Psoas muscle (tissue), 8 donors: ENCODE measurements at places on chromosomes 7 and 10. TPM values are rescaled to one million over a fixed set of nuclear protein-coding genes. Genes with fewer than 3 reads are reported as not detected.

Gene GBX1
- 0.93 TPM for polyA plus RNA-seq

- DNase-seq: no peak
Observed at GRCh38 chr10:69757553-69758309, 44.0 kb upstream of the COL13A1 start.

DNA sequence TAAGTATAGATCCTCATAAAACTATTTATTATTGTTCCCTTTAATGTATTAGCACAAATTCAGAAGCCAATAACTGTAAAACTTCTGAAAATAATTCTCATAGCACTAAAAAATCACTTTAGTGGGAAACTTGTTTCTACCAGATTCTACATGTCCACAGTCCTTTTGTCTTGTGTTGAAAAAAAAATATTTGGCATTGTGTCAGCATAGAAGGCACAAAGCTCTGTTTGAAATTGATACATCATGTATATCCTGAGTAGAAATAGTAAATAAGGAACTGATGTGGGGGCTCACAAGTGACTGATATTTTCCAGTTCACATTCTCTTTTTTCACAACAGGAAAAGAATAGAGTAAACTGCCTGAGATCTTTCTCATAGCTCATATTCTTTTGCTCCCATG lies 134.6 kb downstream of the GRM3 start:
- DNase-seq: no peak

DNA sequence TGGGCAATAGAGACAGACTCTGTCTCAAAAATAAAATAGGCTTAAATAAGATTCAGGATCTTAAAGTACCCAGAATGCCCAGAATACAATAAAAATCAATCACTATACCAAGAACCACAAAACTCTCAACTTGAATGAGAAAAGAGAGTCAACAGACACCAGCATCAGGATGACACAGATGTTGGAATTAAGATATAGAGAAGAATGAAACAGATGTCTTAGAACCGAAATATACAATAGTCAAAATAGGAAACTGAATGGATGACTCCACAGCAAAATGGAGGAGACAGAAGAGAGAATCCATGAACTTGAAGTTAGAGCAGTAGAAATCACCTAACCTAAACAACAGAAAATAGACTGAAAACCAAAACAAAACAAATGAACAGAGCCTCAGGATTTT lies 29.6 kb downstream of the POR start:
- DNase-seq: no peak

Gene PRSS37
- polyA plus RNA-seq: not detected

Gene PPP1R9A
- polyA plus RNA-seq: 1.1 TPM

Gene HELLS
- 0.06 TPM for polyA plus RNA-seq

Gene PLAC9
- polyA plus RNA-seq: 9.5 TPM

- no peak for DNase-seq
Observed at GRCh38 chr10:130023454-130024230, 59.6 kb upstream of the EBF3 start.

DNA sequence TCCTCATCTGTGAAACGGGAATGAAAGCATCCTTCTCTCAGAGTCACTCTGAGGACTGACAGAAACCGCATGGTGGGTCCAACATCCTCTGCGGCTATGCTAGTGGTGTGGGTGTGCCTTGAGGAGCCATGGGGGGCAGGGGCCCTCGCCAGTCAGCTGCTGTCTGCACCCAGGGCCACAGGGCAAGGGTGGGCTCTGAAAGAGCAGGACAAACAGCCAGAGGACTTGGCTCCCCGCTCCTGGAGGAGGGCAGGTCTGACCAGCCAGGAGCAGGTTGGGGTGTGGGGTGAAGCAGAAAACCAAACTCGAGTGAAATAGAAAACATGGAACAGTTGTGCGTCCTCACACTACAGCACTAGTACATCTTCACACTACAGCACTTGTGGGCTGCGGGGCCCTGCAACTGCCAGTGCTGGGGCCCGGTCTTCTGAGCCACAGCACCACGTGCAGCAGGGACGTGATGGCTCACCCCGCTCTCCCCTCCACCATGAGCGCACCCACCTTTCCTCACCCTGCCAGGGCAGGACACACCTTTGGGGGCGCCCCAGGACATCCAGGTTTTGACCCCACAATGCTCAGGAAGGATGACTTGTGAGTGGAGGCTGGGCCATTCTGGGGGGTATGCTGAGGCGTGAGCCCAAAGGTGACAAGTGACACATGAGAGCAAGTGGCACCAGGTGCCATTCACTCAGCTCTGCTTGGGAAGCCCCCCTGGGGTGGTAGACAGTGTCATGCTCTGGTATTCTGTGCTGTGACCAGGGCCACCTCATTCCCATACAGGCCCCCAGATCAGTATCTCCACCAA lies 96.1 kb upstream of the RET start:
- no peak for DNase-seq

Gene ADRB1
- not detected for polyA plus RNA-seq

GRCh38 chr7:140623980-140624379 lies 16.6 kb downstream of the DENND2A start:
- no peak for DNase-seq

DNA sequence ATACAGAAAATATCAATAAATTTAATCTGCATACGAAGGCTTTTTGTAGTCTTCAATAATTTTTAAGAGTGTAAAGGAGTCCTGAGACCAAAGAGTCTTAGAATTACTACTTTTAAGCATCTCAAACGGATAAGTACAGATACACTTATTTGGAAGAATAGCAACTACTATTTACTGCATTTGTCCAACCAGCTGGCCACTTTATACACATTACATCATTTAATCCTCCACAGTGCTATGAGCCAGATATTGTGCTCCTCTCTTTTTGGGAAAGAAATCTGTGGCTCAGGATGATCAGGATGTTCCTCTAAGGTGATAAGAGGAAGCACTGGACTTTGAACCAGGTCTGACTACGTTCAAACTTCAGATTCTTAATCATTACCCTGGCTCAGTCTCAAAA lies 588.6 kb upstream of the LRRTM3 start:
- DNase-seq: no peak

DNA sequence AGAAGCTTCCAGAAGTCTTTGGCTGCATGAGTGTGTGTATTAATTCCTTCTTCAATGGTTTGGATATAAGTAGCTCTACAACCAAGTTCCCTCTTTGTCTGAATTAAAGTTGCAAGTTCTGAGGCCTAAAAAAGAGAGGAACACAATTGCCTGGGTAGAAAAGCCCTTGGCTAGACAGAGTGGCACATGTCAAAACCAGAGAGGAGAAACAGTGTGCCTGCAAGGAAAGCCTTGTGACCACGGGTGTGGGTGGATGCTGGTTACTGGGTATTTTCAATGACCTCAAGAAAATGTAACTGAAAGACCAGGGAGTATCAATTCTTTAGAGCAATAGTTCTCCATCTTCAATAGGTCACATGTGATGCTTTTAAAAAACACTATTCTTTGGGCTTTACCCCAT lies 148.3 kb downstream of the SVIL start:
- no peak for DNase-seq

DNA sequence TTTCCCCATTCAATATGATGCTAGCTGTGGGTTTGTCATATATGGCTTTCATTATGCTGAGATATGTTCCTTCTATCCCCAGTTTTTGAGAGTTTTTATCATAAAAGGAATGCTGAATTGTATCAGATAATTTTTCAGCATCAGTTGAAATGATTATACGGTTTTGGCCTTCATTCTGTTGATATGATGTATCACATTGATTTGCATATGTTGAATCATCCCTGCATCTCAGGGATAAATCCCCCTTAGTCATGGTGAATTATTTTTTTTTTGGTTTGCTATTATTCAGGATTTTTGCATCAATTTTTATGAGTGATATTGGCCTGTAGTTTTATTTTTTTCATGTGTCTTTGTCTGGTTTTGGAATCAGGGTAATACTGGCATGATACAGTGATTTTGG lies 1152.3 kb upstream of the C7orf33 start:
- DNase-seq: no peak

GRCh38 chr7:105760551-105761447 lies 115.6 kb downstream of the ATXN7L1 start:
- DNase-seq: no peak

Gene ATRNL1
- polyA plus RNA-seq: 1.4 TPM

- DNase-seq: peak; percentile 34
Observed at GRCh38 chr10:84429926-84430520, 101.6 kb downstream of the CCSER2 start.

Gene TMEM139
- polyA plus RNA-seq: 0.04 TPM

- no peak for DNase-seq
Observed at GRCh38 chr7:98735801-98736200, 118.7 kb downstream of the NPTX2 start.

DNA sequence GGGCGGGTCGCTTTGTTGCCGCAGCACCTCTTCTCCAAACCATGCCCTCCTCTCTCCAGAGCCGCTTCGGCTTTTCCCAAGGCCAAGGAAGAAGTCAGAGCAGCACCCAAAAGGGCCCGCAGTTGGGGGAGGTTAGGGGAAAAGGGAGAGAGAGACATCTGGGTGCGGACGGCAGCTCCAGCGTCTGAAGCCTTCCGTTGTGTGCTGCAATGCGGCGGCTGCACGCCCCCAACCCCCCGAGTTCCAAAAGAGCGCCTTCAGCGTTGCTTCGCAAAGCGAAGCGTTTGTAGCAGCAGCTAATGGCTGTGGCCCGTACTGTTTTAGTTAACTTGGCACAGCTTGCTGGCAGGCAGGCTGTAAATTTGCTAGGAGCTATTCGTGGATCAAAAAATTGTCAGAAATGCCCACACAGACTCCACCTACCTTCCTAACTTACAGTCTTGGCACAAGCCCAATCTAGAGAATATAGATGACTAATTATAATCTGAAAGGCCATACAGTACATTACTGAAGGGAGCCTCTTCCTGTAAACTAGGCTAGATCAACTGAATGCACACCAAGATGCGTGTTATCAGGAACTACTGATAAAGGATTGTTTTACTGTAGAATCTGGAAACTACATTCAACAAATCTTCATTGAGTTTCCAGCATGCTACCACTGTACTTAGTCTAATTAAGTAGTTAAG lies 1.1 kb upstream of the KBTBD2 start:
- DNase-seq: peak; percentile 68

Gene PPP1R17
- polyA plus RNA-seq: not detected

DNA sequence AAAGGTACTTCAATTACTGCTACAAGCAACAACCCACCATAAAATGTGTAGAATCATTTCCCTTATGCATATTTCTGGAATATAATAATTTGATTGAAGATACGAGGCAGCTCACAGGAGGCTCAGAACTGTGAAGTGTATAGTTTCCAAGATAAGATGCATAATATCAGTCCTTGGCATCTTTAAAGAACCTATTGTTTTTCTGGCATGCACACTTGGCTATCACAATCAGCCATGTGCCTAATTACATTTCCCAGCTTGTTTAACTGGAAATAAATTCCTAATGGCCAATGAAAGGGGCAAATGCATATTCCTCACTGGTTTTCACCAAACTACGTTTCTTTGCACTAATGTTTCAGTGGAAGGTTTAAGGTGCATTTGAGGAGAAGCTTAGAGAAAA lies 83.4 kb upstream of the LRRC18 start:
- DNase-seq: no peak

Gene POM121
- 8.0 TPM for polyA plus RNA-seq

DNA sequence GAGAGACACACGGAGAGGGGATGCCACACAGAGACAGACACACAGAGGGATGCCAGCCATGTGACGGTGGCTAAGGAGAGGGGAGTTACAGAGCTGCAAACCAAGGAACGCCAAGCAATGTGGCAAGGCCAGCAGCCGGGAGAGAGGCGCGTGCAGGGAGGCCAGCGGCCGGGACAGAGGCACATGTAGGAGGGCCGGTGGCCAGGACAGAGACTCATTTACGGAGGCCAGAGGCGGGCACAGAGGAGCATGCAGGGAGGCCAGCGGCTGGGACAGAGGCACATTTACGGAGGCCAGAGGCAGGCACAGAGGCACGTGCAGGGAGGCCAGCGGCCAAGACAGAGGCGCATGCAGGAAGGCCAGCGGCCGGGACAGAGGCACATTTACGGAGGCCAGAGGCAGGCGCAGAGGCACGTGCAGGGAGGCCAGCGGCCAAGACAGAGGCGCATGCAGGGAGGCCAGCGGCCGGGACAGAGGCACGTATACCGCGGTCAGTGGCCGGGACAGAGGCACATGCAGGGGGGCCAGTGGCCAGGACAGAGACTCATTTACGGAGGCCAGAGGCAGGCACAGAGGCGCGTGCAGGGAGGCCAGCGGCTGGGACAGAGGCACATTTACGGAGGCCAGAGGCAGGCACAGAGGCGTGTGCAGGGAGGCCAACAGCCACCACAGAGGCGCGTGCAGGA lies 40.4 kb downstream of the INSIG1 start:
- peak; percentile 42 for DNase-seq

Gene HYAL4
- polyA plus RNA-seq: 0.13 TPM

- peak; percentile 58 for DNase-seq
Observed at GRCh38 chr7:5477723-5478531, 54.3 kb upstream of the TNRC18 start.
